ENCODE measurements at places on chromosomes 13 and 19. TPM values are rescaled to one million over a fixed set of nuclear protein-coding genes. Genes with fewer than 3 reads are reported as not detected.
A peak's percentile ranks its signal among the peaks of the same experiment; 100 is the strongest.

Gene ZNF534
- total RNA-seq, result not detected

DNA sequence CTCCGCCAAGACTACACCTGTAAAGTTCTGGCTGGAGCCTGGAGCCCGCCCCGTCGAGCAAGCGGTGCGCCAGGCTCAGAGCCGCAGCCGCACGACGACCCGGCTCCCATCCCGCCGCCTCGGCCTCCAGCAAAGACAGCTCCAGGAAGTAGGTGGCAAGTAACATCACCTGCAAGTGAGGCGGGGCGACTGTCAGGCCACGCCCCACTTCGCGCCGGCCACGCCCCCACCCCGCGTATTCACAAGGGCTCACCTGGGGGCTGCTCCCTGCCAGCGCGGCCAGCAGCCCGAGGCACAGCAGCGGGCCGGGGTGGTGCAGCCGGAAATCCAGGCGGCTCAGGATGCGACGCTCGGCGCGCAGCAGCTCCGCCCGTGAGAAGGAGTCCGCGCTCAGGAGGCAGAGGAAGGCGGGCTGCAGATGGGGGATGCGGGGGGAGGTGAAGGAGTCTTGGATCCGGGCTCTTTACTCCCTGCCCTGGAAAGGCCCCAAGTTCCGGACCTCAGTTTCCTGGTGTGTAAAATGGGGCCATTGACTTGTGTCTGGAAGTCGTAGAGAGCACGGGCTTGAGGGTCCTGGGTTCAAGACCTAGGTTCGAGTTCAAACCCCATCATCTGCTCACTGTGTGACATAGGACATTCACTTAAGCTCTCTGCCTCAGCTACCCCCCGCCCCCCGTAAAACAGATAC is 3.2 kb downstream of the CCNP start:
- DNase-seq, result no peak

DNA sequence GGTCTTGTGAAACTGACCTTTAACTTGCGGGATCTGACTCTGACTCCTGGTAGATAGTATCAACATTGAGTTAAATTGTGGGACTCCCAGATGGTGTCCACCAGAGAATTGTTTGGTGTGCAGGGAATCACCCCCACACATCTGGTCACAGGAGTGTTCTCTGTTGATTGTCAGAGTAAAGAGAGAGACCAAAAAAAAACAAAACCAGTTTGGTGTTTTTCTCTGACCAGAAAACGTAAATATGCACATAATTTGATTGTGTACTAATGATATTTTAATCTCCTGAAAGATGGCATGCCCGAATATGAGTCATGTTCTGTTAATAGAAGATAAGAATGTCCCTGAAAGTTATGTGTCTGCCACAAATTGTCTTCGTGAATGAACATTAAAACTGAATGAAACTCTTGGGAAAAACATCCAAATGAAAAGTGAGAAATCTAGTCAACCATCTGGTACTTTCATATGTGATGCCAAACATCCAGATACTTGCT is 118.5 kb upstream of the GPC6 start:
- peak; percentile 20 for DNase-seq

GRCh38 chr13:109700176-109700575 is 86.2 kb downstream of the IRS2 start:
- peak; percentile 87 for DNase-seq

- DNase-seq, result no peak
Observed at GRCh38 chr13:75308222-75308621, 173.7 kb downstream of the TBC1D4 start.

- DNase-seq, result peak; percentile 17
Observed at GRCh38 chr19:33868788-33869412, 72.2 kb downstream of the KCTD15 start.

Gene LIPE
- 3.0 TPM for total RNA-seq

- DNase-seq, result peak; percentile 78
Observed at GRCh38 chr19:29967623-29968022, 25.6 kb downstream of the URI1 start.

- DNase-seq, result peak; percentile 64
Observed at GRCh38 chr19:14383661-14384555, 2.7 kb downstream of the ADGRE5 start.

GRCh38 chr13:75400775-75401174 is 81.2 kb downstream of the TBC1D4 start:
- no peak for DNase-seq

DNA sequence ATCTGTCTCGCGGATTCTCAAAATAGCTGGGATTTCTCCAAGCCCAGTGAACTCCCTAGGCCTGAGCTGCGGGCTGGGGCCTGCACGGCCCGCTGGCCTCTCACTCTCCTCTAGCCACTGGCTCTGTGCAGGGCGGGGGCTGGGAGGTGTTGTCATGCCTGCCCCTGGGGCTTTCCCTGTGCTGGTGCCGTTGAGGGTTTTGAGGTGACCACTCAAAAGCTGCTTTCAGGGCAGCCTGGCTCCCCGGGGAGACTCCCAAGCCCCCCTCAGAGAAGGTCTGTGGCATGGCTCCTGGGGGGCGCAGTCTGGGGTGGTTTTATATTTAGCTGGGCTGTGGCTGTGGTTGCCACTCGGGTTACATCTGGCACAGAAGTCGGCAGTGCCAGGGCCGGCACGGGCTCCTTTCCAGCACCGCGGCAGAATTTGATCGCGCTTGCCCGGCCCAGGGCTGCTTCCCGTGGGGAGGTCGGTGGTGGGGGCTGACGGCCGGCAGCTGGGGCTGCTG is 10.0 kb downstream of the NDUFB7 start:
- peak; percentile 36 for DNase-seq

DNA sequence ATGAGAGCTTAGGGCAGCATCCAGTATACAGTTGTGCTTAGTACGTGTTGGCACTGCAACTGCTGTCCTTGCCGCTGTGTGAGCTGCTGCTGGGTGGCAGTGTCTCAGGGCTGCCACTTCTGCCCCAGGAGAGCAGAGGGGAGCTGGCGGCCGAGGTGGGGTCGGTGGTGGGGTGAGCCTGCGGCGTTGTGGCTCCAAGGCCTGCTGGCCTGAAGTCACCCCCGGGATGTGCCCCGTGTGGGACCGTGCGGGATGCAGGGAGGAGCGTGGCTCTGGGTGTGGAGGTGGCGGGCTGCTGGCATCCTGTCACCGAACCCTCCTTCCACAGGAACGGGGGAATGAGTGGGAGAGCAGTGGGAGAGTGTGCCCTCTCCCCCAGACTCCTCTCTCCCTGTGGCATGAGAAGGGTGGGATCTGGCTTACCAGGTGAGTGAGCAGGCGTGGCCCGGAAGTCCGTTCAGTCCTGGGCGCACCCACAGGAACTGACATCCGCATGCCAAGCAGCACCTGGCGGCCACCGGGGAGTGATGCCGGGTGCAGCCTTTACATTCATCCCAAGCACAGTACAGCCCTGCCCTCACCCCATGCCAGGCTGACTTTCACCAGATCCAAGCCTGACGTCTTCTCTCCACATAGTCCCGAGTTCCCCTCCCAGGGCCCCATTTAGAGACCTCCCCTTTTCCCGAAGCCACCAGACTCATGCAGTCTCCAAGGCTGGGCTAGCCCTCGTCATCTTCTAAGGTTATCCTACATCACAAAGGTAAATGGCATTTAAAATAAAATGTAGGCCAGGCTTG is 26.6 kb downstream of the MCF2L start:
- DNase-seq, result no peak

- DNase-seq, result no peak
Observed at GRCh38 chr13:34886987-34887386, 55.1 kb upstream of the NBEA start.

Gene IGFLR1
- 0.64 TPM for total RNA-seq

- DNase-seq, result peak; percentile 61
Observed at GRCh38 chr19:53903055-53903680, 5.9 kb upstream of the CACNG7 start.

DNA sequence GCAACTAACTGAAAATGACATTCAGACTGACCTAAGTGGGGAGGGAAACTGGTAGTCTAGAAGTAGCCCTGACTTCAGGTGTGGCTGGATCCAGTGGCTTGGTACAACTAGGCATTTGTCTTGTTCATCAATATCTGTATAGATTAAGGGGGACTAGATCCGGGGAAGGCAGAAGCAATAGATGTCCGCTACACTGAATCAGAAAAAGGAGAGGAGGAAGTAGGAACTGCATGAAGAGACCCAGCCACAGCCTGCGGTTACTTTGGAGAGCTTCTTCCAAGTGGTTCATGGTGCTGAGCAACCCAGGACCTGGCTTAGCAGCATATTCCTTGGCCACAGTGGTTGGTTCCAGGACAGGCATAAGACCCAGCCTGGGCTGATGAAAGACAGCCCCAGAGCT is 9.9 kb upstream of the PRODH2 start:
- no peak for DNase-seq

Gene EFNB2
- 7.4 TPM for total RNA-seq

- DNase-seq, result no peak
Observed at GRCh38 chr19:51462681-51463080, 4.4 kb upstream of the SIGLEC8 start.

Gene FAM32A
- total RNA-seq, result 94.1 TPM

DNA sequence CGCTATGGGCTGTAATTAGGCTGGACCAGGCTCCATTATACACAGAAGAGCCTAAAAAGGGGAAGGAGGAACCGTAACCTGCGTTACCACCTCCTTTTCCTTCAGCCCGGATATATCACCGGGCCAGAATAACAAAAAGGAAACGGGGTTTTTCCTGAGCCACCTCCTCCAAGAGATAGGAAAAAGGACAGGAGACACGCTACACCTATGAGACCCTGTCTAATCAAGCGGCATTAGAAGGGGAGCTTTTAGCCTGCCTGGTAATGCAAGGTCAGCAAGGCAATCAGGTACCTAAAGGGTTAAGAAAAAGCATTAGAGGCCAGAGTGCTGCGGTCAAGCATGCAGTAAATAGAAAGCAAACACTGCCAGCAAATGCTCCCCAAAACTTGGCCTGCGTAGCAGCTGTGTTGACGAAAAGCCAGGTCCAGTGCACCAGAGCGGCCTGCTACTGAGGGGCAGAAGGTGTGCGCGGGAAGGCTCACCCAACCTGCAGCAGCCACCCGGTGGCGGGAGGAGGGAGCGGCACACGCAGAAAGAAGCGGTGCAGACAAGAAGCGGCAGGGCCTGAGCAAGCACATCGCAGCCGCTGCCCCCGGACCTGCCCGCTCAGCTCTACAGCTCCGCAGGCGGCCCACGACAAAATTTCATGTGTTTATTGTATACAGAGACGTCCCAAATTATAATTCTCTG is 1466.1 kb downstream of the UQCRFS1 start:
- DNase-seq, result no peak

DNA sequence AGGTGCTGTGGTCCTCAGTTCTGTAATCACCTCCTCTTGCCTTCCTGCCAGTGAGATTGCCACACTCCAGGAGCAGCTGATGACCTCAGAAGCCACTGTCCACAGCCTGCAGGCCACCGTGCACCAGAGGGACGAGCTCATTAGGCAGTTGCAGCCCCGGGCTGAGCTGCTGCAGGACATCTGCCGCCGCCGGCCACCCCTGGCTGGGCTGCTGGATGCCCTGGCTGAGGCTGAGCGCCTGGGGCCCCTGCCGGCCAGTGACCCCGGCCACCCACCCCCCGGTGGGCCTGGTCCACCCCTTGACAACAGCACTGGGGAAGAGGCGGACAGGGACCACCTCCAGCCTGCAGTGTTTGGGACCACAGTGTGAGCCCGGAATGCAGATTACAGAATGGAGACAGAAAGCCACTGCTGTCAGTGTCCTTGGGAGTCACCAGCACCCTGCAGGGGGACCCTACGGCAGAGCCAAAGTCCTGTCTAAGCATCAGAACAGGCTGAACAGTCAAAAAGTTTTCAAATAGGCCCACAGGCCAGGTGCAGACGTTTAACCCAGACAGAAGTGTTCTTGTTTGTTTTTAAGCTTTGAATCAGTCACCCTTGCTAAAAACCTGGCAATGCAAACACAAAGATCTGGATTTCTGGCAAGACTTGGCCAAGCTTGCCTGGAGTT is 4.2 kb downstream of the VMAC start:
- DNase-seq, result no peak

- no peak for DNase-seq
Observed at GRCh38 chr13:92487238-92487637, 739.4 kb upstream of the GPC6 start.

GRCh38 chr19:49107625-49108459 is 6.3 kb upstream of the LIN7B start:
- no peak for DNase-seq

DNA sequence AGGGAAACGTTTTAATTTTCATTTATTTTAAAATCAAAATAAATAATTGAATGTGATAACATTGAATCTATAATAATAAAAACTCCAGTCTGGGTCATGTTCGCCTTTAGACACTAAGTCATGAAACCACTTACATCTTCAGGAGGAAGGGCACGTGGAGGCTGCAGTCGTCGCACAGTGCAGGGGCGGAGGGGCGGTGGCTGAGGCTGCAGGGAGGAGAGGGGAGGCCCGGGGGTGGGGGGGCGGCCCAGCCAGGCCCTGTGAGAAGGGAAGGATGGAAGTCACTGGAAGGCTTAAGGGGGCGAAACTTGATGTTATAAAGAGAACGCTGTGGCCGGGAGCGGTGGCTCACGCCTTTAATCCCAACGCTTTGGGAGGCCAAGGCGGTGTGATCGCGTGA is 14.9 kb upstream of the LATS2 start:
- no peak for DNase-seq

- no peak for DNase-seq
Observed at GRCh38 chr13:40186626-40187323, 479.7 kb downstream of the FOXO1 start.

DNA sequence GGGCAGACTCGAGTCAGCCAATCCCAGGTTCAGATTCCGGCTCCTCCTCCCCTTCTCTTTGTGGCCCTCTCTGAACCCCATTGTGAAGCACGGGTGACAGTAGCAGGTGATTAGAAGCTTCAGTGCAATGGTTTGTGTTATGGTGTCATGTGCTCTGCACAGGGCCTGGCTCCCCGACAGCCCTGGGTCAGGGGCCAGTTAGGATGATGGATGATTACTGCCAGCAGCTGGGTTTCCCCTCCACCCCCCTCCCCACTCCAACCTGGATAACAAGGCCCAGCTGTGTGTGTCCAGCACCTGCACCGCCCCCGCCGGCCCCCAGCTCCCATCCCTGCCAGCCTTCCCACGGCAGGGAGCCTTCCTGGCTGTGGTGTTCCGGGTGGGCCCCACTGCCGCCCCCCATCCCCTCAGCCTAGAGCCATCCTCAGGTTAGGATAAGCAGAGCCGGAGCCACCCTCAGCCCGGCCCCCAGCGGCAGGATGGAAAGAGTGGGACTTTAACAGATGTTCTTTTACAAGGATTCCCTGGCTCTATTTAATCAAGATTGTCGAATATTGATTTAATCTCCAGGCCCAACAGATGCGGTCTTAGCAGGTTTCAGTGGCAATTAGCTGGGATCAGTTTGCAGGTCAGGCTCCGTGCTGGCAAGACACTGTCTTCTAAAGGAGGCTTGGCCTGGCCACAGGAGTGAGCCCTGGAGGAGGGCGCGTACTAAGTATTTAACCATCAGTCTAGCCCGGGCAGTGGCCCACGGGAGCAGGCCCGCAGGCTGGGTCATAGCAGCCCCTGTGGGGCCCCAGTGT is 156.2 kb downstream of the SIPA1L3 start:
- DNase-seq, result peak; percentile 38

DNA sequence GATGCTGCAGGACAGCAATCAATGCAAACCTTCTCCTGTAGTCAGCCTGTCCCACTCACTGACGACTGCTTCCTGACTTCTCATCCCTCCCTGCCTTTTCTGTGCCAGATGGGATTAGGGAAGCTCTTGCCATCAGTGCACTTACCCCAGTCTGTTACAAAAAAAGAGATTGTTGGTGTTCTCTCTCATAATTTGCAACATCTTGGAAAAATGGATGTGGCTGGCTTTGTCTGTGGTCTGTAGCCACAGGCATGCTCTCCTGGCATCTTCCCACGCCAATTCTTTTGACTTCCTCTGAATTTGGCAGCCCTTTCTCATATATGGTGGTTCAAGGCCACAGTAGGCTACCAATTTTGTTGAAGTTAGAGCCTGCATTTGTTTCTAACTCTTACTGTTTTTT is 11.6 kb upstream of the HTR2A start:
- no peak for DNase-seq

- DNase-seq, result peak; percentile 80
Observed at GRCh38 chr19:46076951-46077814, 36.4 kb upstream of the IGFL4 start.

Measured in fibroblast of villous mesenchyme (primary cell).